ENCODE measurements at places on chromosomes 3 and 15.

- no peak for DNase-seq
Observed at GRCh38 chr15:46394463-46394862, 759.6 kb downstream of the SQOR start.

- no peak for DNase-seq
Observed at GRCh38 chr15:76190070-76190564, 121.2 kb downstream of the ETFA start.

DNA sequence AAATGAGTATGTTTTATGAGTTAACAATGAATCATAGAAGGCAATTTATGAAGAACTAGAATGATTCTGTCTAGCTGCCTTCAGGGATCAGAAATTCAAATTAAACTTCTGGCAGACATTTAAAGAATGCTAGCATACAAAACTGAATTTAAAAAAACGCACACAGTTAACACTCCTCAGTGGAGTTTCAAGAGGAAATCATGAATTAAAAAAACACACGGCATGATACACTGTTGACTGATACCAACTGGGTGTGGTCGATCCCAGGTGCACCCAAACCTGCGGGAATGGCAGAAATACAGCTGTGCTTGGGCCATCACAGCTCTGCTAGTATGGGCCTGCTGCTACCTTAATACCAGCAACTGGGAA is 526.0 kb downstream of the FOXP1 start:
- DNase-seq: no peak

DNA sequence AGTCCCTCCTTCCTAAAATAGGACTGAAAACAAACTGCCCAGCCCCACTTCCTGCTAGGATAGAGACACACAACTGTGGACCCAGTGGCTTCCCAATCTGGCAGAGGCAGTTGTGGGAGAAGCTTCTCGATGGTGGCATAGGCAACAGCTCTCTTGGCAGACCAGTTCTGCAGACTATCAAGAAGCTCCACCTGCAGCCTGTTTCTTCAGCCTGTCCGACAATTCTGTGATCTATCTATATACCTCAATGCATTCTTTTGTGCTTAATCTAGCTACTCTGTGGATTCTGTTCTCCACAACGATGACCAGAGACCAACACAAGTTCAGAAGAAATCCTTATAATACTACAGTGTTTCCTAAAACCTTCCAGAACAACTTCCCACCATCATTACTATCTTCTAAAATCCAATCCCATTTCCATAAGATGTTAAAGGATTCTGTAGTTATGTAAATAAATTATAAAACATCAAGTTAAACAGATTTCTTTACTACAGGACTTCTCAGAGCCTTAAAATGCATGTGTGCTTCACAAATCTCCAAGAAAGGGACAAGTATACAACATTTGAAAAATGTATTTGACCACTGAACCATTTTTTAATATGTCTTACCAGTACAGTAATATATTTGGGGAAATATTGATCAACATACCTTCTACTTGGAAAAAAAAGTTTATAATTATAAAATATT is 57.7 kb downstream of the IGF2BP2 start:
- no peak for DNase-seq

DNA sequence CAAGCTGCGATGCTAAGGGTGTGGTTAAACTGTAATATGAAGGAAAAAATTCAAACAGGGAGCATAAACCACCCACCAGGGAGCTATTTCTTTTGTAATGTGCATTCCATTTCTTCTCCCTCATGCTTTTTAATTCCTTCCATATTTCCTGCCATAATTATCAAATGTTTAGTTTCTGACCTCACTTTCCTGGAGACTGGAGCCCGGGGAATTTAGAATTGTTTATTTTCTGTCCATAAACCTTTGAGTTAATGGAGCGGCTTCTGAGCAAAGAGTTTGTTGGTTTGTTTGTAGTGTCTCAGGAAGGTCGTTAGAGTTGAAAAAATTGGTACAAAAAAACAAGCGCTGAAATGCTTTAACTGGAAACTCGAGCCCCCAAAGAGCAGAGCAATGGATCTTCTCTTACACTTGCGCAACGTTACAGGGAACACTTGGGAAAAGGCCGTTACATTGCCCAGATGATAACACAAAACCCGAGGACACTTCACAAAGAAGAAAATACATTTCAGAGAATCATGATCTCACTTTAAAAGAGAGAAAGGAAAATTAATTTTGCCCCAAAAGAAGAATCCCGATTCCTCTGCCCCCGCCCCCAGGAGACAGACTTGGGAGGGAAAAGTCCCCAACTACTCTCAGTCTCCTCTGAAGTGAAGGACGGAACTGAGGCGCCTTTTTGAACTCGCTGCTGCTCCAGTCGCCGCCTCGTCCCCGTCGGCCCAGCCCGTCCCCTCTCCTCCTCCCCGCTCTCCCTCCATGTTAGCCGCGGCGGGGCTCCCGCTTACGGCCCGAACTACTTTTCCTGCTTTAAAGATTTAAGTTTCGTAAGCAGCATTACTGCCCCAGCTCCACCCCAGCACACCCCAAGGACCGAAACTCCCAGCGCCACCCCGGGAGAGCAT is 842 bp downstream of the FSTL1 start:
- no peak for DNase-seq

GRCh38 chr3:35537265-35537664 is 102.1 kb upstream of the ARPP21 start:
- no peak for DNase-seq

DNA sequence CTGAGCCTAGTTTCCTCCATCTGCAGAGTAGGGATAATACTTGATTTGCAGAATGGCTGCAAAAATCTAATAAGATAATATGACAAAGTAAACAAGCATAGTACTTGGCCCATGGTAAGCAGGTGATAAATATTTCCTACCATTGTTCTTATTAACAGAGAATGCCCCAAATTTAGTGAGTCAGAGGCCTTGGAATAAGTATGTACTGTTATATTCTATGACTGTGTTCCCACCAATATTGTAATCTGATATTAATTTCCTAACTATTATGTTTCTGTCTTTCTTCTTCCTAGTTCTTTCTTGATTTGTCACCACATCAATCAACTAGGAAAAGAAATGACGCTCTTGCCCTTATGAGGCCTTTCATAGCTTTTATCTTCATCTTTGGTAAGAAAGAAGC is 178.4 kb upstream of the SLC2A2 start:
- no peak for DNase-seq

- DNase-seq: no peak
Observed at GRCh38 chr15:76730262-76730661, 174.9 kb downstream of the SCAPER start.

DNA sequence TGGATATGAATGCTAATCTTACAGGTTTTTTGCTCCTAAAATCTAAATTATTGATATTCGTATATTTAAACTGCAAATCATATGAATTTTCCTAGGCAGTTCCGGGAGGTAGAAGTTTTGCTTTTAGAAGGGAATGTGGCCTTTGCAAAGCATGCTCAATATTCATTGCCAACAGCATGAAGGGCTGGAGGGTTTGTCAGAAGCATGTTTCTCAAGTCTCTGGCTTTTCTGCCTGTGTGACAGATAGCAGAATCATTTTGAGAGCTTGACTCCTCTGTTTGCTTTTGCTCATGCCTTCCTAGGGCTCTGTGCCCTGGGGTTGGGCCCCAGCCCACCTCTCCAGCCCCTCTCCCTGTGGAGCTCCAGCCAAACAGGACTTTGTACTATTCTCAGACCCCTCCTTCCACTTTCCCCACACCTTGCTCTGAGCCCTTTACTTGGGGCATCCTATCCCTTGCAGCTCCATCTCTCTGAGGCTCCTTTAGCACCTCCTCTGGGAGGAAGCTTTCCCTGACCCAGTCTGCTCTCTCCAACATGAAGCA is 91.3 kb downstream of the ARNT2 start:
- no peak for DNase-seq

DNA sequence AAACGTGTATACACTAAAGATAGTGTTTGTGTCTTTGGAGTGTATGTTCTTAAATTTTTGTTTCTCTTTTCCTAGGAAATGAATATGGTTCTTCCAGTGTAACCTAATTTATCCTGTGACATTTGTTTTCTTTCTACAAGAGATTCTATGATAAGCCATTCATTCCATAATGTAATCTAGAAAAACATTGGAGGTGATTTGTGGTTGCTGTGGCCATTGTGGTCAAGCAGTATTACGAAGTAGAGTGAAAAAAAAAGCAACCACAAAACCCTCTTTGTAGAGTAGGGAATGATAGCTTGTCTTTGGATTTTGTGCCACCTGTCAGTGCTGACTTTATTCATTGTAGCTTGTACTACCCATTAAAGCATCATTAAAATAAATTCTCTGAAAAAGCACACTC is 1209.6 kb downstream of the ZPLD1 start:
- DNase-seq: no peak

DNA sequence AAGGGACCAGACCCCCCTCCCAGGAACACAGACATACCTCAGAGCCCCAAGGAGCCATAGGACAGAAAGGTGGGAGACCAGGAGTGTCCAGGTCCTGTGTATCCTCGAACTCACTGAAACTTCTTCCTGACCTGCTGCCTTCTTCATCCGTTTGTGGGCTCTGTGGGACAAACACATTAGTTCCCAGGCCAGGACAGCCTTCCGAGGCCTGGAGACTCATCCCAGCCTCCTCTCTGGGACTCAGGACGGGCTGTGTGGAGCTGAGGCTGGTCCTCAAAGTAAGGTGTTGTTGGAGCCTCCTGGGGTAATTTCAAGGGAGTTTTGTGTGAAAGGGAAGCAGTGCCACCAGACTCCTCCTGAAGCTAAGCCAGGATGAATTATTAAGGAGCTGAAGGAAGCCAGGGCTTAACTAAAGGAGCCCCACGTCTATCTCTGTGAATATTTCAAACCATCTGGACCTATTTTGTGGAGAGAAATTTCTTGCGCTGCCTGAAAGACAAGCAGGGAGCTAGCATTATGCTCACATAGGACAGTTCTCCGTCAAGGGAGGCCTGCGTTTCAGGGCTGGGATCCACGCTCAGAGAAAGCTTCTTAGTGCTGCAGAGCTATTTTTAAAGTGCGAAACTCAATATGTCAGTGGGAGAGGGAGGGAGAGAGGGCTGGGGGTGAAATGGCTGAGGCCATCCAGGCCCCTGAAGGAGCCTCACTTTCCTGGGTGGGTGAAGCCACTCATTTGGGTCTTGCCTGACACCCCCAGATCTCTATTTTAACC is 29.8 kb upstream of the PLA2G4E start:
- no peak for DNase-seq
